ENCODE measurements at places on chromosomes 2 and 18.

GRCh38 chr2:217790681-217791392, 212.0 kb downstream of the TNS1 start:
- no peak for DNase-seq

- DNase-seq, result no peak
Measured at GRCh38 chr18:26677957-26678356, 129.6 kb upstream of the KCTD1 start.

DNA sequence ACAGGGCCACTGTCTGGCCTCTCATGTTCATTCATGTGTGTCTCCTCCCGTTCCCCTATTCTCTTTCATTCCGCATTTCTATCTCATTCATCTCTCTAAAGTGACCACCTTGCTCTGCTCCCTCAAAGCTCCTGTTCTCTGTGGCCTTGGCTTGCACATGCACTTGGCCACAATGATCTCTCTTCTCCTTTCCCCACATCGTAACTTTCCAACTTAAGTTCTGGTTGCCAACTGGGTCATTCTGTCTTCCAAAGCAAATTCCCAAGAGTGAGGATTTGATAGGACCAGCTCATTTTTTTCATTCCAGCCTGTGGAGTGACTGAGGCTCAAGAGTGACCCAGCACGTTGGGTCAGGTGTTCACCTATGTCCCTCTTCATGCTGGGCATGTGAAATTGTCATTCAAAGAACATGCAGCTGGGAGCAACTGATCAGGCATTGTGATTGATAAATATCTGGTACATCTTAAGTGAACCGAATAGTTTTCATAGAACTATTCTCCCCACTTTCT, 14.3 kb upstream of the ITGA6 start:
- DNase-seq, result no peak

- DNase-seq, result no peak
Measured at GRCh38 chr18:6764382-6764781, 34.9 kb downstream of the ARHGAP28 start.

DNA sequence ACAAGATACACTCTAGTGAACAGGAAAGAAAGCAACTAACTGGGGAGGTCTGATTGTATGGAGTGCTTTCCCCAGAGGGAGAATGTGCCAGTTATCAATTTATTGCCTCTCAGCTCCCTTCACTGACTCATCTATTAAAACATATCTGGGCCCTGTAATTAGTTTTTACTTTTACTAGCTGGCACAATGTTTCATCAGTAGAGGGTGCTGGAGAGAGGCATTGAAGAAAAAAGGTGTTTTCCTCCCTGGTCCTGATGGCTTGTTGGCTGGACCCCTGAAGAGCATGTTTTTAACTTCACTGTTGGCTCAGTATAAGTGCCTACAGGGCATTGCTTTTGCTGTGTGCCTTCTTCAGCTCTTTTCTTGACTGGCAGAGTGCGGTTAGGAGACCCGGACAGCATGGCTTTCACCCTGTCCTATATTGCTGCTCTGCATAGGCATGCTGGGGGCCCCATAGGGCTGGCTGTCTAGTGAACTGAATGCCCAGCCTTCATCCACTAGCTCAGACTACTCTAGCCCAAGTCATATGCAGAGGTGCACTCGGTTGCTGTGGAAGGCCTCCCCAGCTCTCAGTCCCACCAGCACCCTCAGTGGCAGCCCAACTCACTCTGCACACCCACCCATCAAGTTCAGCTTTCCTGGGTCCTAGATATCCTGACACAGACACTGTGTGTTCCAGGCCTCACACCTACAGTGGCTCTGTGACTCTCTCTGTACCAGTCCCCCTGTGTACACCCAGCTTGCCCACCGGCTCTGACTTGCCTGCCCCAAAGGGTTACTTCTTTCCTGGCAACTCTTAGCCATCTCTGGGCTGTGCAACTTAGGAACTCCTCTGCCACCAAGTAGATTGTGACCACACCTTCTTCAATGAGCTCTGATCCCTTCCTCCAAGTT, 62.3 kb upstream of the ACYP2 start:
- no peak for DNase-seq

DNA sequence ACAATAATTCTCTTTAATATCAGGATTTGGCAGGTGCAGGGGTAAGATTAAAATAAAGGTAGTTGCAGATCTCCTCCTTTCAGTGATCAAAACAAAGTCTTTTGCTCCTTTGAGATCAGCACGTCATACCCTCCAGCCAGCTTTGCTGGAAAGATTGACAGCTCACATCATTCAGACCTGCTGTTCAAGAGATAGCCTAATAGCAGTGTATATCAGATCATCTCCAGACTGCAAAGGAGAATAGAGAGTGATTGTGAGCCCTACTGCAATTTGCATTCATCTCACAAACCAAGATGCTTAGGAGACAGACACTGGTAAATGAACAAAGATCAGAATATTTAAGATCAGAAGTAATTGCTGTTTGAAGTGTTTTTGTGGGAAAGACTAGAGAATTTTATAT, 135.8 kb upstream of the DSEL start:
- DNase-seq, result no peak

- DNase-seq, result no peak
Measured at GRCh38 chr18:33184958-33185357, 255.6 kb downstream of the CCDC178 start.

DNA sequence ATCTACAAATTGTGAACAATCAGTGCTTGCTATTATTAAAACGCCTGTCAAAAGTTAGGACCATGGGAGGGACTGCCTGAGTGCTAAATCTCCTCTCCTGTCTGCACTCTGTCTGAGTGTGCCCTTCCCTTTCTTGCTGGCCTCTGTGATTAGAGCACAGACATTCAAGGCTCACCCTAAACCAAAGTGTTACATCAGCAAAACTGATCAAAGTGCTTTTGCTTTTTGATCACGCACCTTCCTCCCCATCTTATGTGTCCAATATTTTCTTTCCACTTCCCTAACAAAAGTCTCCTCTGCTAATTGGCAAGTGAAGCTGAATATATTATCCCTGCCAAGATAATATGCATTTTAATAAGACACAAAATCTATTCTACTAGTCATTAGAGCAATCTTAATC, 30.5 kb upstream of the DNAJC10 start:
- DNase-seq, result no peak

DNA sequence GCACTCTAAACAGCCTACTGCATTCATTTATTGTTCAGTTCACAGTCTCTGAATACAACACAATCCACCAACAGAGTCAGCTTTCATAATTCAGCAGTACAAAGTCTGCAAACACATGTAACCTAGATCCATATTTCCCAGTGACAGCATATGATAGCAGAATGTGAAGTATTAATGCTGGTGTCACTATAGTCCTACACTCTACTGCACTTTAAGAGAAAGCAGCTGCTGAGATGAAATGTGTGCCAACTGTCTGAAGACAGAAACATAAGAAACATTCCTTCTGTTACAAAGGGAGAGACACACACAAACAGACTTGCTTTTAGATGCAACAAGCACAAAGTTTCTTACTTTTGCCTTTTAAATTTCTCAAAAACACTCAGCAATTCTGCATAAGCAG, 441.8 kb downstream of the ZEB2 start:
- DNase-seq, result no peak

- DNase-seq, result no peak
Measured at GRCh38 chr2:157890969-157891642, 15.0 kb upstream of the ACVR1 start.

Measured in HuH-7.5 (cell line).